ENCODE measurements at places on chromosomes 11 and 22.

DNA sequence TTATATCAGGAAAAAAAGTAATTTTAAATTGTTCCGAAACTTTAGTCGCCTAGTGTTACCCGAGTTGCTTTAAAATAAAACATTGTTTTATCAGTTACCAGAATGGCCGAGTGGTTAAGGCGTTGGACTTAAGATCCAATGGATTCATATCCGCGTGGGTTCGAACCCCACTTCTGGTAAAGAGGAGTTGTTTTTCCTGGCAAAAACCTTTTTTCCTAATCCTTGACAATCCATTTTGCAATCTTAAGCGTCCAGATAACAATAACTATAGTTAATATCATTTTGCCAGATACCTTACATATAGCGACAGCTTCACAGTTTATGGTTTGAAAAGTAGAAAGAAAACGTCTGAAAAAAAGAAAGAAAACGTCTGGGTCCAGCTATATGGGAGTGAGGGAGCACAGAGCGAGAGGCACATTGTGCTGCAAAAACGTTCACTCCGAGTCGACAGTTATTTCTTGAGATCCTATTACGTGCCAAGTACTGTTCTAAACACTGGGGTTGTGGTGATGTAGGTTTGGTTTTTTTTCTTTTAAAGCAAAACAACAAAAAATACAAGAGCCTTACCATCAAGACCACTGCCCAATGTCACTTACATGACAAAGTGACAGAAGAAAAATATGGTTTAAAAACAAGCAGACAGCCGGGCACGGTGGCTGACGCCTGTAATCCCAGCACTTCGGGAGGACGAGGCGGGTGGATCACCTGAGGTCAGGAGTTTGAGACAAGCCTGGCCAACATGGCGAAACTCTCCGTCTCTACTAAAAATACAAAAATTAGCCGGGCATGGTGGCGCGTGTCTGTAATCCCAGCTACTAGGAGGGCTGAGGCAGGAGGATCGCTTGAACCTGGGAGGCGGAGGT lies 40.6 kb downstream of the OR4D9 start:
- H3K4me3 ChIP-seq = peak overlapping the region; percentile 82
- H3K4me1 ChIP-seq = peaks cover 26% of the 10 kb centered on the region
- H3K36me3 ChIP-seq = no peaks in the 10 kb centered on the region
- no peak for DNase-seq

- H3K4me3 ChIP-seq = peak overlapping the region; percentile 73
- DNase-seq = no peak
- no peaks in the 10 kb centered on the region for H3K27me3 ChIP-seq
- peaks cover 43% of the 10 kb centered on the region for H3K36me3 ChIP-seq
Measured at GRCh38 chr11:75400146-75400865, 988 bp downstream of the RPS3 start.

DNA sequence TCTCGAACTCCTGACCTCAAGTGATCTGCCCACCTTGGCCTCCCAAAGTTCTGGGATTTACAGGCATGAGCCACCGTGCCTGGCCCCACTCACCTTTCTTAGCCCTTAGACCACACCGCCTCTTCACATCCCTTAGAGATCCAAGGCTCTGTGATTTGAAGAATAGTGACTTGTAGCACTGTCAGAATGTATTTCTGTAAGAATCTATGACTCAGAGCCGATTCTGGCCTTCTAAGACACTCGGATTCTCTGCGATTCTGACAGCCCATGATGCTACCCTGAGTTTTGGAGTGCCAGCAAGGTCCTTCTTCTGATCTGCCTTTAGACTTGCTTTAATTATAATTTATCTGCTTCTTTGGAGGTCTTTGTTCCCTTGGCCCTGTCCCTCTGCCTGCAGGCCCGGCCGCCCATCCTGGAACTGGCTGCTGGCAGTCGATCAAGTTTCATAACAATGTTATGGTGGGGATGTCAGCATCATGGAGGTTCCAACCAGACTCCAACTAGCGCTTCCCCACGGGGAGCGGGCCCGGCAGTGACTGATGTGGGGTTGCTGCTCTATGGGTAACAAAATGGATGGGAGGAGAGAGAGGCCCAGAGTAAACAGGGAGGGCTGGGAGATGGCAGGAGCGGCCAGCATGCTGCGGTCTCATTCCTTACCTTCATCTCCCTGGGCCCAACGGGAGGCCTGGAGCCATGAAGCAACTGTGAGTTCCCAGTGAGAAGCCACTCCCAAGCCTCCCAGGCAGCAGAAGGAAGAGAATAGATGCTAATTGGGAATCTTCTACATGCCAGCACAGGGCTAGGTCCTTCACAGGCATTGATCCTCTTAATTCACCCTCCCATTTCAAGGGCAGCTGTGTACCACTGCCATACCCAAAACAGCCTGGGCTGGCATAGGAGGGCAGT lies 55.7 kb upstream of the RASD2 start:
- no peaks in the 10 kb centered on the region for H3K36me3 ChIP-seq
- no peaks in the 10 kb centered on the region for H3K27me3 ChIP-seq
- no peak for DNase-seq
- H3K4me3 ChIP-seq = no peak overlapping the region
- no peak overlapping the region for H3K27ac ChIP-seq

DNA sequence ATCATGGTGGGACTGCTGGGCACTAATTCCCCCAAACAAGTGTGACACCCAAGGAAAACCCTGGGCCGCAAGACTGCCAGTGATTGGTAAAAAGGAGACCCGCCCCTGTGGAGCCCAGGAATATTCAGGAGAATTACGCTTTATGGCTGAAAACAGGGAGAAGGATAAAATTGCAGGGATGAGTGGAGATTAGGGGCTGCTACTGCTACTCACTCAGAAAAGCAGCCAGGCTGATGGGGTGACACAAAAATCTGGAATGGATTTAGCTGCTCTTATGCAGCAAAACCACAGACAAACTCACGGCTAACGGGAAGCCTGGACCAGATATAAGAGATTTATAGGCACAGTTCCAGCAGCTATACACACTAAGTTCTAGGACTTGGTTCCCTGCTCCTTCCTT lies 4.4 kb upstream of the FBXO3 start:
- DNase-seq = no peak
- peaks cover 7% of the 10 kb centered on the region for H3K27me3 ChIP-seq
- H3K4me3 ChIP-seq = no peak overlapping the region
- H3K27ac ChIP-seq = no peak overlapping the region
- peaks cover 10% of the 10 kb centered on the region for H3K4me1 ChIP-seq
- H3K36me3 ChIP-seq = no peaks in the 10 kb centered on the region

- peaks cover 92% of the 10 kb centered on the region for H3K4me1 ChIP-seq
- H3K4me3 ChIP-seq = peak overlapping the region; percentile 78
- no peaks in the 10 kb centered on the region for H3K27me3 ChIP-seq
Measured at GRCh38 chr11:118914178-118914918, 11.4 kb downstream of the BCL9L start.

DNA sequence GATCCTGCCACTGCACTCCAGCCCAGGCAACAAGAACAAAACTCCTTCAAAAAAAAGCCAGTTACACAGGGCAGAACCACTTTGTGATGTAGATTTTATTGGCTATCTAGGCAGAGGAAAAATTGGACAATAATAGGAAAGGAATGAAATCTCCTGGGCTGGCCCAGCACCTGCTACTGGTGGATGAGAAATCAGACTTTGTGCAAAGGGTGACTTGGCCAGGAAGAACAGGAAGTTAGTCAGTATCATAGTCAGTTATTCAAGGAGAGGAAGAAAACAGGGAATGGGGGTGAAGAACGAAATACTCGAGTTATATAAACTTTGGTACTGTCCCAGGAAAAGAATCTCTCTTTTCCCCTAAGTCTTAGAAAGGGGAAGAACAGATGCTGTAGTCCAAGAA lies 11.0 kb upstream of the SPTBN2 start:
- H3K4me1 ChIP-seq = no peaks in the 10 kb centered on the region
- no peak overlapping the region for H3K4me3 ChIP-seq
- no peaks in the 10 kb centered on the region for H3K27me3 ChIP-seq
- H3K36me3 ChIP-seq = no peaks in the 10 kb centered on the region

DNA sequence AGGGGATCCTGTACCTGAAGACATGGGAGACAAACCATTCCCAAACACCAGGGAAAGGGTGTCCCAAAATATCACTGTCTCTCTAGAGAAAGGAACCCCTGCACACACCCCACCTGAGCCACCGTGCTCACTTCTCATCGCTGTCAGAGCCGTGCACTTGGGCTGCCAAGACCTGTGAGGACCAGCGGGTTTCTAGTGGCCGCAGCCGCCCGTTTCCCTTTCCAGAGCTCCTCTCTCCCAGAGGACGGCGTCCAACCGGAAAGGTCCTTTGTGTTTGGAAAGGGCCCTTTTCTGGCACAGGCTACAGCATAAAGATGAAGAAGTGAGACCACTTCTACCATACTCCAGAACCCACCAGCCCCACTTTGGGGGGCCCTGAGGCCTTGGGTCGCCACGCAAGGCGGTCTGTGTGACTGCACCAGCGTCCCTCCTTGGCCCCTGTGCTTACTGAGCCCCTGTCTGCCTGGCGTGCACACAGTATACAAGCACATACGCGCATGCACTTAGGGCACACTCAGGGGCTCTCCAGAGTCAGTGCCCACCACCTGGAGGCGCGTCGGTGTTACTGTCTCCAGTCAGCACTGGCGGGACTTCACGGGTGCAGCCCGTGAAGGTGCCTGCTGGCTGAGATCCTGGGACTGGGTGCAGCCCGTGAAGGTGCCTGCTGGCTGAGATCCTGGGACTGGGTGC lies 381.8 kb downstream of the TBC1D22A start:
- no peaks in the 10 kb centered on the region for H3K4me1 ChIP-seq
- no peak overlapping the region for H3K4me3 ChIP-seq
- no peaks in the 10 kb centered on the region for H3K27me3 ChIP-seq
- DNase-seq = no peak
- no peaks in the 10 kb centered on the region for H3K36me3 ChIP-seq

DNA sequence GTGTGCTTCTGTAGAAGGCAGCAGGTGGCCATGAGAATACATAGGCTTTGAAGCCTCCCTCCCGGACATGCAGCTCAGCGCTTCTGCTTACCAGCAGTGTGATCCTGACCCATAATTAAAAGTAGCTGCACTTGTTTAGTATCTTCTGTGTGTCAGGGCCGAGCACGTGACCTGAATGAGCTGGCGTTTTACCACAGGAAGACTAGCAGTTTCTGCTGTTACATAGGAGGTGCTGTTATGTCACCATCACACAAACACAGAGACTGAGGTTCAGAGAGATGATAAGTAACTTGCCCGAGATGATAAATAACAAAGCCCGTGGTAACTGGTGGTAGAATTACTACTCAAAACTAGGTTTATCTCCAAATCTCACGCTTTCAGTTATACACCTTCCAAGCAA lies 329.5 kb downstream of the OPCML start:
- no peak overlapping the region for H3K4me3 ChIP-seq
- H3K36me3 ChIP-seq = no peaks in the 10 kb centered on the region
- no peaks in the 10 kb centered on the region for H3K4me1 ChIP-seq
- no peak for DNase-seq
- no peak overlapping the region for H3K27ac ChIP-seq
- H3K27me3 ChIP-seq = no peaks in the 10 kb centered on the region

DNA sequence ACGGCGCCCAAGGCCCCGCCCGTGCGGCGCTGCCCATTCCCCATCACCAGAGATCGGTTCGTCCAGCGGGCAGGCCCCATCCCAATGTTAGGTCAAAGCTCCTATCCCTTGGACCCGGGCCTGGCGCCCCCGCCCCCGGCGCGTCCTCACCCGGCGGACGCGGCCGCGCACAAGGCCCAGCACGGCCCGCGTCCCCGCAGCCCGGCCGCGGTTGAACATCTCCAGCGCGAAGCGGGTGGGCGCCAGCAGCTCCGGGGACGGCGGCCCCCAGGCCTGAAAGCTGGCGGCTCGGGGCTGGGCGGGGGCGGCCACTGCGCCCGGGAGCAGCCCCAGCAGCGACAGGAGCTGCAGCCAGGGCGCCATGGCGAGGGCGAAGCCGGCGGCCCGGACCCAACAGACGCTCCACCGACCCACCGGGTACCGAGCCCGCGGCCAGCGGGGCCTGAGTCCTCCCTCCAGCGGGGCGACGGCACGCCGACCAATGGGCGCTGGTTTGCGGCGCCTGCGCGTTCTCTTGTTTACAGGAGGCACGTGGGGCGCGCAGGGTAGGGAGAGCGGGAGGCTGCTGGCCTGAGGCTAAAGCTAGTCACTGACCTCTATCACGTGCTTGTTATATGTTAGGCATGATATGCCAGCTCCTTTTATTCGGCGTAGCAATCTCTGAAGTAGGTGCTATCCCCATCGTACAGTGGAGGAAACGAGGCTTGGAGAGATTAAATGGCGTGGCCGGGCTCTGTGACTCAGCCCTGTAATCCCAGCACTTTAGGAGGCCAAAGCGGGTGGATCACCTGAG lies at the start of gene CTSF:
Gene CTSF, minus strand, starts transcription at position 483 of the 793 bp plus-strand sequence. Its CDS starts 120 bp downstream, at position 363.
- H3K36me3 ChIP-seq = no peaks in the 10 kb centered on the region
- H3K27ac ChIP-seq = no peak within 1 kb of the TSS
- peak within 1 kb of the TSS; percentile 41 for H3K4me3 ChIP-seq
- H3K4me1 ChIP-seq = peaks cover 9% of the 10 kb centered on the region
- no peaks in the 10 kb centered on the region for H3K27me3 ChIP-seq

DNA sequence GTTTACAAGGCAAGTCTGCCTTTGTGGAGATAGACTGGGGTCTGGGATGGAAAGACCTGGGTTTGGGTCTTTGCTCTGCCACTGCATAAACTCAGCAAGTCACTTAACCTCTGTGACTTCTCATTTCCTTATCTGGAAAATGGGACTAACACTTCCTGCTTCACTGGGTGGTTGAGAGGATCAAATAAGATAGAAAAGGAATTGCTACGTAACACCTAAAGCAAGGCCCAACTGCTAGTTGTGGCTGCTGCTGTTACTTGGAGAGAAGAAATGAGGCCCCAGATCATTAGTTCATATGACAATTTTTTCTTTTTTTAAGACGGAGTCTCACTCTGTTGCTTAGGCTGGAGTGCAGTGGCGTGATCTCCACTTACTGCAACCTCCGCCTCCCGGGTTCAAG lies 5.9 kb downstream of the PTPRJ start:
- peaks cover 46% of the 10 kb centered on the region for H3K4me1 ChIP-seq
- H3K27me3 ChIP-seq = no peaks in the 10 kb centered on the region
- H3K36me3 ChIP-seq = no peaks in the 10 kb centered on the region
- H3K27ac ChIP-seq = peak overlapping the region; percentile 55
- no peak for DNase-seq

- H3K36me3 ChIP-seq = no peaks in the 10 kb centered on the region
- H3K27me3 ChIP-seq = no peaks in the 10 kb centered on the region
- no peak overlapping the region for H3K27ac ChIP-seq
- no peak for DNase-seq
- H3K4me1 ChIP-seq = no peaks in the 10 kb centered on the region
- H3K4me3 ChIP-seq = no peak overlapping the region
Measured at GRCh38 chr11:82883853-82884252, 16.4 kb downstream of the PRCP start.

GRCh38 chr11:76153571-76153923 lies 52.8 kb downstream of the WNT11 start:
- H3K36me3 ChIP-seq = no peaks in the 10 kb centered on the region
- no peak overlapping the region for H3K27ac ChIP-seq
- DNase-seq = no peak
- no peaks in the 10 kb centered on the region for H3K27me3 ChIP-seq
- no peak overlapping the region for H3K4me3 ChIP-seq

GRCh38 chr11:87454241-87454640 lies 416.5 kb downstream of the TMEM135 start:
- H3K27me3 ChIP-seq = no peaks in the 10 kb centered on the region
- H3K4me3 ChIP-seq = no peak overlapping the region
- no peaks in the 10 kb centered on the region for H3K4me1 ChIP-seq
- H3K27ac ChIP-seq = no peak overlapping the region
- H3K36me3 ChIP-seq = no peaks in the 10 kb centered on the region

- DNase-seq = no peak
- no peaks in the 10 kb centered on the region for H3K4me1 ChIP-seq
- H3K27ac ChIP-seq = no peak overlapping the region
- H3K27me3 ChIP-seq = no peaks in the 10 kb centered on the region
- no peaks in the 10 kb centered on the region for H3K36me3 ChIP-seq
- no peak overlapping the region for H3K4me3 ChIP-seq
Measured at GRCh38 chr11:83971063-83971462, 684.9 kb upstream of the CCDC90B start.

GRCh38 chr22:34951212-34951611 lies 114.7 kb upstream of the ISX start:
- DNase-seq = no peak
- H3K4me1 ChIP-seq = no peaks in the 10 kb centered on the region
- H3K4me3 ChIP-seq = no peak overlapping the region
- H3K36me3 ChIP-seq = no peaks in the 10 kb centered on the region
- H3K27me3 ChIP-seq = no peaks in the 10 kb centered on the region
- no peak overlapping the region for H3K27ac ChIP-seq

Measured in CD8-positive, alpha-beta memory T cell (primary cell).